ENCODE measurements at places on chromosomes 4 and X.

DNA sequence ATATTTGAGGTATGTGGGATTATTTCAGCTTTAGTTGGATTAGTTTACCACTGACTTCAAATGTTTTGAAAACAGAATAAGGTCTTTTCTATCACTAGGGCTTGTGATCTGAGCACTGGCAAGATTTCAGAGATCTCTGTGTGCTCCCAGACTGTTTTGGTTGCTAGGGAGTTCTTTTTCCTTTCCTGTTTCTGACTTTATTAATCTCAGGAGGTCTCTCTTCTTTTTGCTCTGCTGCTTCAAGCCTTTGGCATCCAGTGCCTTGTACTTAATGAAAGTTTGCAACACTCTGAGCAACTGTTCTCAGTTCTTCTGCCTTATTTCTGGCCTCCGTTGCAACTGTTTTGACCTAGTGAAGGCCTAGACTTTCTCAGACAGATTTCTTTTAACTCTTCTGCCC lies 32.1 kb upstream of the PAQR3 start:
- DNase-seq = no peak

GRCh38 chr4:183241322-183241640 lies 78.8 kb downstream of the CLDN22 start:
- no peak for DNase-seq

DNA sequence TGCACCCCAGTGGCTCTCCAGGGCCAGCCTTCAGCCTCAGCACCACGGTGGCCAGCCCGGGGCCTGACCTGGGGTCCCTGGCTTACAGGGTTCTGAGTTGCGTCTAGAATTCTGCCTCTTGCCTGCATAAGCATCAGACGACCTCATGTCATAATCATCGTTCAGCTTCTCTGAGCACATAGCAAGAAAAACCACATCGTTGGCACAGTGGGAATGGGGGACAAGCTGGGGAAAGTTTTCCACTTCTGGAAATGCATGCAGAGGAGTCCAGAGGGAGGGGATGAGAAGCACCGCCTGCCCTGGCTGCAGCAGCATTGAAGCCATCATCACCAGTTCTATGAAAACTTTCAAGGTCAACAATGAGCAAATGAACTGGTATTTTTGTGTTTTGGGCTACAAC lies 441.0 kb upstream of the FRG1 start:
- no peak for DNase-seq

GRCh38 chr4:150321113-150321512 lies 242.9 kb downstream of the DCLK2 start:
- DNase-seq = no peak

- DNase-seq = no peak
Measured at GRCh38 chrX:15673970-15674369, 9.4 kb upstream of the CLTRN start.

GRCh38 chrX:30005813-30006212 lies 209.6 kb upstream of the MAGEB2 start:
- DNase-seq = no peak

GRCh38 chr4:97491856-97492255 lies 651.4 kb downstream of the STPG2 start:
- DNase-seq = no peak

GRCh38 chrX:140661643-140662042 lies 47.9 kb upstream of the LINC00632 start:
- DNase-seq = no peak

- DNase-seq = no peak
Measured at GRCh38 chr4:83125738-83126141, 11.2 kb upstream of the PLAC8 start.

DNA sequence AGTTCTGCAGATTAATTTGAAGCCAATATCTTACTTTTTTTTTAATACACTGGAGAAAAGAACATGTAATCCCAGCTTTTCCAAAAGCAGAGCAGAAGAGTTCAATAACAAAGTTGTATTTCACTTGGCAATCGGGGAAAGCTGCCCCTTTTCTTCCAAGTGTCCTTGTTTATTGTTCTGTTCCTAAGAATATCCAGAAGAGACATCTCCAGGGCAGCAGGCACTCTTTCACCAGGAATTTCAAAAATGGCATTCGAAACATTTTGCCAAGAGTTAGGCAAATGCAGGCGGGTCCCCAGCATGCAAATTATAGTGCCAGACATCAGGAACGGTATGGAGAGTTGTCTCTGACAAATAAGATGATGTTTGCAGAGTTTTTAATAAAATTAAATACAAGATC lies 494.5 kb downstream of the BCOR start:
- DNase-seq = no peak

GRCh38 chr4:112648263-112649054 lies 11.5 kb downstream of the LARP7 start:
- no peak for DNase-seq

DNA sequence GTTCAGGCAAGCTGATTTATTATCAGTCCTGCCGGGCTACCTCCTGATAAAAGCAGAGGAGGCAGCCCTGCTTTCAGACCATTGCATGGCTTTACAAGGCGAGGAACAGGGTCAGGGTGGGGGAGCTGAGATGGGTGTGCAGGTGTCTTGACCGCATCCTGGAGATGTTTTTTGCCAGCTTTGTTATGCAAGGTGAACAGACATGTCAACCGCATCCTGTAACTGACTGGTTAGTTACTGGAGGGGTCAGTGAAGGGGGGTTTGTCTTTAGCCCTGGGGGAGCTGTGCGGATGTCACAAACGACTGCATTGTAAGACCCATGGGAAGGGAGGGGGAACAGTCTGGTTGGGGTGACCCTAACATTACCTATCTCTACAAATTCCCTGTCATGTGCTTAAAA lies 10.0 kb downstream of the ADAM29 start:
- DNase-seq = no peak

DNA sequence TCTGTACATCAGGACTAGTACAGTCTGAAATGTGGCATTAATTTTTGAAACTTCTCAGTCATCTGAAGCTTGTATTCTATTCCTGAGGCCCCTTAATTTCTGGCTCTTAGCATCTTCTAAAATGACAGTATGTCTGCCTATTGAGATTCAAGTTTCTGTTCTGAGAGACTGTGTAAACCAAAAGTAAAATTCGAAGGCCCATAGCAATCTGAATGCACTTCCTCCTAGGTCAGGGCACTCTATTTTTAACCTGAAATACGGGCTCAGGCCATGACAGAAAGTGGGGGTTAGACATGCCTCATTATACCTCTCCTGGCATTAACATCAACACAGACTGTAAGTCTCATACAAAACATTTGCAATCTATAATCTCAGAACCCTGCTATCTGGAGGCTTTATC lies 584.4 kb downstream of the KLHL4 start:
- no peak for DNase-seq

GRCh38 chr4:104743215-104743653 lies 248.5 kb upstream of the CXXC4 start:
- no peak for DNase-seq

All from cortex of kidney (tissue), 1 donor.